Right lung (tissue), 10 donors: ENCODE measurements at places on chromosomes 3 and 15.

DNA sequence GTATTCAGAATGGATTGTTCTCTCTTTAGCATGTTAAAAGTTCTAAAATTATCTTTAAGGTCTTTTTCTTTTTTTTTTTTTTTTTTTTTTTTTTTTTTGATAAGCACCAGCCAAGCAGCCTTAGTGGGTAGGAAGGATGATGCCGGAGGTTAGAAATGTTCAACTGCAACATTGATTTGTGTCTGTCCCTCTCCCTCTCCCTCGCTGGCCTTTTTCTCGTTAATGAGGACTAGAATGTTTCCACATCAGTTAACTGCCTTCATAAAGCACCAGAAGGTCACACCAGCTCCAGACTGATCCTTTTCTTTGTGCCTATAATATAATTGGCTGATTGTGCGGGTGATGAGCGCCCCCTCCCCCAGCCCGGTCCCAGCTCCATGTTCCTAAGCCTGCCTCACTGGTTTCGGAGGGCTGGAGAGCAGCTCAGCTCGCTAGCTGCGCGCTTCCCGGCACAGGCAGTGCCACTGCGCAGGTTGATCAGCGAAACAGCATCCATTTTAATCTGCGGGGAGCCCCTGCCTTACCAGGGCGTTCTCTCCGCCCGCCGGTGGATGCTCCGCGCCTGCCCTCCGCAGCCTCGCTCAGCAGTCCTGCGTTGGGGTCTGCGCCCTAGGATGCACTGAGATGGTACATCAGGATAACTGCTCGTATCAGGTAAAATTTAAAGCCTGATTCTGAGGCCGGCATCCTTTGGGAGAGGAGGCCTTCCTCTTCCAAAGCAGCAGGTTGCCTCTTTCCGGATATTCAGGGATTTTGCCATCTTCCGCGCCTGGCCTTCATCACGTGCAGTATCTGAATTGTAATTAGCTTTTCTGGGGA is 148.9 kb upstream of the IL12A start:
- no peak for DNase-seq

- no peak for DNase-seq
Measured at GRCh38 chr15:75544359-75544758, 34.8 kb downstream of the PTPN9 start.

GRCh38 chr3:129122412-129123011 is 908 bp upstream of the RAB43 start:
- peak; percentile 33 for DNase-seq

DNA sequence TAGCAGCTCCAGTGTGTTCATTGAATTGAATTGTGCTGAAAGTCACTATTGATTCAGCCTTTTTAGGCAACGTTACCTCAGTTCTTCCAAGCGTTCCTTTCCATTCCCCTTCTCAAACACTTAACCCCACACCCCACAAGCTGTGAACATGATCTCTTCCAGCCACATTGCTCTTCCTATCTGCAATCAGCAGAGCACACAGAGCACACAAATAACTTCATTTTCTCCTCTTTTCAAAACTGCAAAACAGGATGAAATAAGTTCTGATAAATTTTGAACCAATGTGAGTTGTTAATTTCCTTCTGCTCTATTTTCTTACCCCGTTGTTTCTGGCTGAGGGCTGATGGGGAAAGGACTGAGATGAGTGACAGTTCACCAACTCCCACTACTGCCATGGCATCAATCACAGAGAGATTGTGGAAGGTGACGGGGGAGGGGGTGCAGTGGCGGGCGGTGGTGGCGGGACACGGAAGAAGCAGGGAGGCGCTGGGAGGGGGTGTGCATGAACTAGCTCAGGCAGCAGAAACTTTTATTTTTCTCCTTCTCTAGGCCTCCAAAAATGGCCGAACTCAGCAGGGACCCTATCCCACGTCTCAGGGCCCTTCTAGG is 147.2 kb downstream of the SSR3 start:
- no peak for DNase-seq

DNA sequence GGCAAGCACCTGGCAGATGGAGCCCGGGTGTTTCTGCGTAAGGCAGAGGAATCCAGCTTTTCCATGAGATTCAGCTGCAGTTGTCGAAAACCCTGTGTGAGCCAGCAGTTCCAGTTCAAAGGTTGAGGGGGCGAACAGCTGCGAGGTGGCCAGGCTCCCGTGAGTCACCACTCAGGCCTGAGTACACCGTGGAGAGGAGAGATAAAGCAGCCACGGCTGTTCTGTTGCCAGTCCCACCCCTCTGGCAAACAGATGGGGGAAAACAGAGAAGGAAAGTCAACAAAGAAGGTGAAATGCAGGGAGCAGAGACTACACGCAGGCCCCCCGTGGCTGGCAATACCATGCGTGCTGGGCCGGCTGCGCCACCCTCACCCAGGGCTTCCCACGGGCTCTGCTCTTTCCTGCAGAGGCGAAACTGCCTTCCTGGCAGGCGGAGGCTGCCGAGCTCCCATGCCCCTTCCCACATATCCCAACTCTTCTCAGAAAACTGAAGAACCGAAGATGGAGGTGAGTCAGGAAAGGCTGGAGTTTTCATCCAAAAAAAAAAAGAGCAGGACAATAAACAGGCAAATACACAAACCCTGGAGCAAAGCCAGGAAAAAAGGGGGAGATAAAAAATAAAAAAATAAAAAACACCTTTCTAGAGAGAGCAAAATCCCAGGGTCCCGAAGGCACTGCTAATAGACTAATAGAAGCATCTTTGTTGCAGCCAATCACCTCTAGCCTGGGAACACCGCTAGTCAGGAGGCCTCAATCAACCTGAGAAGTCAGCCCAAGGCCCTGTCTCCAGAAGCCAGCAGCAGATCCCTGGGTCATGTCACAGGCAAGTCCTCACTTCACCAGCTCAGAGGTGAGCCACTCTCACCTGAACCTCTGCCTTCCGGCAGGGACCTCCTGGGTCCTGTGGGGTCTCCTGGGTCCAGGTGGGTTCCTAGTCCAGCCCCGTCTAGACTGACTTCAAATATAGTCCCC is 37.7 kb downstream of the FAM174B start:
- DNase-seq, result peak; percentile 50

GRCh38 chr3:13110678-13111116 is 37.5 kb upstream of the IQSEC1 start:
- no peak for DNase-seq

GRCh38 chr3:187098923-187099512 is 40.3 kb downstream of the RPL39L start:
- no peak for DNase-seq

- DNase-seq, result no peak
Measured at GRCh38 chr15:27272427-27272826, 301.4 kb downstream of the GABRG3 start.

DNA sequence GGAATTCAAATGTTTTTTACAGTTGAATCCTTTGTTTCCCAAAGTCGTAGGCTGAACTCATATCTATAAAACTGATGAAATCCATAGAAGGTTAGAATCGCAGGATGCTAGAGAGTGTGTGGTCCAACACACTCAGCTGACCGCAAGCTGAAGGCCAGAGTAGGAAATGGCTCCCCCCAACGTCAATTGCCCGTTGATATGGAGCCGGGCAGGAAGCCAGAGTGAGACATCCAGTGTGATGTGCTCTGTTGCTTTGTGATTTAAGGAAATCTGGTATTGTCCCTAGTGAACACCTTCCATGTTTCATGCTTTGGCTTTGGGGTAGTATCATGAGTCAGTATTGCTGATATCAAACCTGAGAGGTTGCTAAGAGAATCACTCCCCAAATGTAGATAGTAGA is 5.8 kb upstream of the MEX3B start:
- peak; percentile 23 for DNase-seq
